Stimulated activated memory B cell treated with anti-CD40 and anti-IgM and Interleukin-4, amounts not matched to agents 10 μg/mL and 1 μg/mL and 100 μg/mL, for 72 hours (primary cell): ENCODE measurements at places on chromosomes 3 and 15.

DNA sequence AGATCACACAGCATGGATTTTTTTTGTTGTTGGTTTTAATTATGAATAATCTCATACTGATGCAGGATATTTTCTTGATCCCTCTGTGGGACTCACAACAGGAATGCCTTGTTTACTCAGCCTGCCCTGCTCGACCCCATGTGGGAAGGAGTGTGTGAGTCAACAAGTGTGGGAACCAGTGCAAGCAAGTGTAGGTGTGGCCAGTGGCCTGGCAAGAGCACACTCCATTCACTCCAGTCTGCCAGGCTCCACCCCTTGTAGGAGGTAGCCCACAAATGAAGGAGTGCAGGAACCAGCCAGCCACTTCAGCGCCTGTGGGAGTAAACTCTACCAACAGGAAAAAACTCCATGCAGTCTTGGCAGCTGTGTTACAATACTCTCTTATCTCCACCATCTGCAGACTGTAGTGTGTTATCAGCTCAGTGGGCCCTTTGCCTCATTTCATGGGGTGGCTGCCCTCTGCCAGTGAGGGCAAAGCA lies 393.6 kb downstream of the OTOL1 start:
- ATAC-seq = peak; percentile 12

- ATAC-seq = no peak
These were observed 38.7 kb upstream of the ARID3B start for GRCh38 chr15:74502301-74502700.

GRCh38 chr3:168752339-168752738 lies 656.6 kb upstream of the GOLIM4 start:
- ATAC-seq = no peak

GRCh38 chr15:65423150-65423975 lies 616 bp upstream of the IGDCC4 start:
- ATAC-seq = no peak

GRCh38 chr3:181050738-181051137 lies 61.2 kb upstream of the DNAJC19 start:
- ATAC-seq = no peak
